T-cell (primary cell): ENCODE measurements at places on chromosomes 11 and 22. TPM values are rescaled to one million over a fixed set of nuclear protein-coding genes. Genes with fewer than 3 reads are reported as not detected.
A peak's percentile ranks its signal among the peaks of the same experiment; 100 is the strongest.

- H3K27me3 ChIP-seq: no peaks in the 10 kb centered on the region
- H3K4me1 ChIP-seq: peaks cover 56% of the 10 kb centered on the region
- peaks cover 3% of the 10 kb centered on the region for H3K36me3 ChIP-seq
- no peak for DNase-seq
- peak overlapping the region; percentile 18 for H3K27ac ChIP-seq
These were observed 31.7 kb upstream of the GRAMD4 start for GRCh38 chr22:46588279-46589140.

DNA sequence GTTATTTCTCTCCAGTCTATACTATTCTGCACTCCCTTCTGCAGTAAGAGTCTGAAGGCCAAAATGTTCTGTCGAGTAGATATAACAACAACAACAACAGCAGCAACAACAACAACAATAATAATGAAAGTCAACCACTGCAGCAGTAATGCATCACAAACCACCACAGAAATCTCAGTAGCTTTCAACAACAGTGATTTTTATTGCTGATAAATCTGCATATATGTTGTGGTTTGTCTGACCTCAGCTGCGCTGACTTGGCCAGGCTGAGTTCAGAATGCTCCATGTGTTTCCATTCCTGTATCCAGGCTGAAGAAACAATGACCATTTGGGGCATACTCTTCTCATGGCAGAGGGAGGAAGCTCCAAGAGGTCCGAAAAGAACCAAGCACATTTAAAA, 32.3 kb upstream of the CYP2R1 start:
- no peak overlapping the region for H3K27ac ChIP-seq
- H3K27me3 ChIP-seq: no peaks in the 10 kb centered on the region
- DNase-seq: no peak
- no peaks in the 10 kb centered on the region for H3K36me3 ChIP-seq
- H3K4me3 ChIP-seq: no peak overlapping the region

- no peaks in the 10 kb centered on the region for H3K27me3 ChIP-seq
- peaks cover 14% of the 10 kb centered on the region for H3K4me1 ChIP-seq
- no peak overlapping the region for H3K27ac ChIP-seq
- no peak for DNase-seq
- H3K36me3 ChIP-seq: no peaks in the 10 kb centered on the region
These were observed 59.9 kb upstream of the POU2AF1 start for GRCh38 chr11:111438846-111439520.

- H3K27ac ChIP-seq: no peak overlapping the region
- H3K27me3 ChIP-seq: no peaks in the 10 kb centered on the region
- no peak overlapping the region for H3K4me3 ChIP-seq
- no peak for DNase-seq
These were observed 21.6 kb downstream of the AAMDC start for GRCh38 chr11:77842441-77843121.

DNA sequence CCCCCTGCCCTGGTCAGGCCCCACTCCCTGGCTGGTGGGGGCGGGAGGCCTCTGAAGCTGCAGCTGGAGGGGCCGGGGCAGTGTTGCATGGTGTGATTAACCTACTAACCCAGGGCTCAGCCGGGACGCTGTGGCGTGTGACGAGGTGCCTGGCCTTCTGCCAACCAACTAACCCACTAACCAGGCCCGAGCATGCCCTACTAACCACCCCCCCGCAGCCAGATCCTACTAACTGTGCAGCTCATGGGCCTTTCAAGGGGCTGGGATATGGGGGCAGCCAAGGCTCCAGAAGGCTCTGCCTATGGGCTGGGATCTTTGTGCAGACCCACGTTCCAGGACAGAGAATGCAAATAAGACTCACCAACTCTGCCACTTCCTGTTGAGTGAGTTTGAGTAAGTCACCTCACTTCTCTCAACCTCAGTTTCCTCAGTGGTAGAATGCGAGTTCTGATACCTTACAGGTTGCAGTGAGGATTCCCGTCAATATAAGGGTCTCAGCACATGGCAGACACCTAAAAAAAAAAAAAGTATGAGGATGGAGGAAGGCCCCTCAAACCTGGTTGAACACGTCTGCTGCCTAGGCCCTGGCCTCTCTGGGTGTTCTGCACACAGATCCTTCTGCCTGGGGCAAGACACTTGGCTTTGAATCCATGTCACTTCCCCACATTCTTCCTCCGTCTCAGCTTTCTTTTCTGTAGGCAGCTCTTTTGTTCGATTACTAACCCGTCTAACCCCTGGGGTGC, 14.1 kb downstream of the MIAT start:
- H3K27ac ChIP-seq: peak overlapping the region; percentile 93
- H3K36me3 ChIP-seq: peaks cover 25% of the 10 kb centered on the region
- peak; percentile 68 for DNase-seq

DNA sequence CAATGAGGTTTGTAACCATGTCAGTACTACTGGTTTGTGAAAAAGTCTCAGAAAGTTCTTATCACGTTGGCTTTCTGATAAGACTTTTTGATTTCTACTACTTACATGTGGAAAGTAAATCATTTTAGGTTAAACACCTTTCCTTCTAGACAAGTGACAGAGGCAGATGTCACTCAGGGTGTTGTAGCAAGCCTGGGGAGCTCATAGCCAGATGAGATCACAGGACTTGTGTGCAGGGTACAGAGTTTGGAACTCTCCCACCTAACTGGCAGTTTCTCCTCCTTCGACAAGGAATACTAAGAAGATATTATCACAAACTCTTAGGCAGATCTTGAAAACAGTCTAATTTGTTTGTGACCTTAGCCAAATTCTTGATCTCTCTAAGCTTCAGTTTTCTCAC, 49.4 kb upstream of the PICALM start:
- H3K27me3 ChIP-seq: no peaks in the 10 kb centered on the region
- DNase-seq: no peak
- no peak overlapping the region for H3K27ac ChIP-seq

DNA sequence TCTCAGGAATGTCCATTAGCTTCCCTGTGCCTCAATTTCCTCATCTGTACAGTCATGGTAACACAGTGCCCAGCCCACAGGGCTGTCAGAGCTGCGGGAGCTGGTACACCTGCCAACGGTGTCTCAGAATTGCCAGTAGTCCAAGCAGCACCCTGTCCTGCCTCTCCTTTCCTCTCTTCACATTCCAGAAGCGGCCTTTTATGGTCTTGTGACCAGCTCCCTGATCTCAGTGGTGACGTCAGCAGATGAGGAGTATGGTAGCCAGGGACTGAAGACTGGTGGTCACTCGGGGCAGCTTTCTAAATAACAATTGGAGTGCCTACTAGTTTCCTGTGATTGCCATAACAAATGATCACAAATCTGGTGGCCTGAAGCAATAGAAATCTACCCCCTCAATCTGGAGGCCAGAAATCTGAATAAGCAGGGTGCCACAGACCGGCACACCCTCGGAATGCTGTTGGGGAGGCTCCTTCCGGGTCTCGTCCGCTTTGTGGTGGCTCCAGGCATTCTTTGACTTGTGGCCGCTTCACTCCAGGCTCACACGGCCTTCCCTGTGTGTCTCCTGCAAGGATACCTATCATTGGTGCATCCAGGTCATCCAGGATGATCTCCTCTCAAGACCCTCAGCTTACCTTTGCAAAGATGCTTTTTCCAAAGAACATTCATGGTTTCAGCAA, 2.1 kb downstream of the FADD start:
- peaks cover 45% of the 10 kb centered on the region for H3K36me3 ChIP-seq
- H3K27ac ChIP-seq: peak overlapping the region; percentile 7
- H3K27me3 ChIP-seq: no peaks in the 10 kb centered on the region
- DNase-seq: no peak

DNA sequence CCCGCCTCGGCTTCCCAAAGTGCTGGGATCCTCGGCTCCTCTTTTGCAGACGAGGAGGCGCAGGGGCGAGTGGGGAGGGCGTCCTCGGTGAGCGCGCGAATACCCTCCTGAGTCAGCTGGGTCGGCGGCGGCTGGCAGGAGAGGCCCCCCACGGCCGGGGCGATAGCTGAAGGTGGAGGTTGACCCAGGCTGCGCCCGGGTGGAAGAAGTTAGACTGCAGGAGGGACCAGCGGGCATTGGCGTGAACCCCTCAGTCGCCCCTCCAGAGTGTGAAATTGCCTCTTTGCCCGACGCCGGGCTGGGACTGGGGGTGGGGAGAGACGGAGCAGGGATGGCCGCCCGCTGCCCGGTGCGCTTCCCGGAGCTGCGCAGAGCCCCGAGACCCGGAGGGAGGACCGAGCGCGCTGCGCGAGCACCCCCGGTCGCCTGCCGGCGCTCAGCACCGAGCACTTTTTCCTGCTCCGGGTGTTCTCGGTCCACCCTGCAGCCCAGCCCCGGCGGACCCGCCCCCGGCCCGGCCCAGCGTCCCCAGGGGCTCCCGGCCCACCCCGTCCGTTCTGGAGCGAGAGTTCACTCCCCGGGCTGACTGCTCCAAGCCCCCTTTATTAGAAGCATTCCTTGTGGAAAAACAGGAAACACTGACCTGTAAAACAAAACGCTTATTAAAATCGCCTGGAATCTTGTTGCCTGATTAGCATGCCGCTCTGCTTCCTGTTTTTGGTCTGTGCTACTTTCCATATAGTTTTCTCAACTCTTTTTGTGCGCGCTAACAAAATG, 13.7 kb upstream of the CPT1A start:
- H3K4me1 ChIP-seq: peaks cover 13% of the 10 kb centered on the region
- no peak overlapping the region for H3K27ac ChIP-seq
- peak overlapping the region; percentile 36 for H3K4me3 ChIP-seq
- H3K36me3 ChIP-seq: no peaks in the 10 kb centered on the region

DNA sequence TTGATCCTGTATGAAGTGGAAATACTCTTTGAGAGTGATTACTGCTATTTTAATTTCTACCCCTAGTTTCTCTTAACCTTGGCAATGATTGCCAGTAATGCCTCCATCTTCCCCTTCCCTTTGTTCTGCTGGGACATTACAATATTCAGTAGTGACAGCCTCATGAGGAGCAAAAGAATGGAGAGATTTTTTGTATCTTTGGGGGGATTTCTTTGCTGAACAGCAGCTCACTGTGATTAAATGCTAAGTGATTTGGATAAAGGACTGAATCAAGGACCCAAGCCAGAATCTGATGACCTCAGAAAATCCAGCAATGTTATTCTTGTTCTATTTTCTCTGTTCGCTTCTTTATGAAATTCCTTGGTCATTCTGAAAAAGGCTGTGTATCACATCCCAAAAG, 7.0 kb upstream of the SLC1A2 start:
- no peak overlapping the region for H3K4me3 ChIP-seq
- H3K27me3 ChIP-seq: peaks cover 13% of the 10 kb centered on the region
- no peaks in the 10 kb centered on the region for H3K4me1 ChIP-seq
- no peaks in the 10 kb centered on the region for H3K36me3 ChIP-seq
- no peak for DNase-seq

GRCh38 chr11:129143335-129143734, 48.8 kb downstream of the ARHGAP32 start:
- no peaks in the 10 kb centered on the region for H3K36me3 ChIP-seq
- H3K27ac ChIP-seq: no peak overlapping the region
- no peaks in the 10 kb centered on the region for H3K27me3 ChIP-seq
- H3K4me3 ChIP-seq: no peak overlapping the region

DNA sequence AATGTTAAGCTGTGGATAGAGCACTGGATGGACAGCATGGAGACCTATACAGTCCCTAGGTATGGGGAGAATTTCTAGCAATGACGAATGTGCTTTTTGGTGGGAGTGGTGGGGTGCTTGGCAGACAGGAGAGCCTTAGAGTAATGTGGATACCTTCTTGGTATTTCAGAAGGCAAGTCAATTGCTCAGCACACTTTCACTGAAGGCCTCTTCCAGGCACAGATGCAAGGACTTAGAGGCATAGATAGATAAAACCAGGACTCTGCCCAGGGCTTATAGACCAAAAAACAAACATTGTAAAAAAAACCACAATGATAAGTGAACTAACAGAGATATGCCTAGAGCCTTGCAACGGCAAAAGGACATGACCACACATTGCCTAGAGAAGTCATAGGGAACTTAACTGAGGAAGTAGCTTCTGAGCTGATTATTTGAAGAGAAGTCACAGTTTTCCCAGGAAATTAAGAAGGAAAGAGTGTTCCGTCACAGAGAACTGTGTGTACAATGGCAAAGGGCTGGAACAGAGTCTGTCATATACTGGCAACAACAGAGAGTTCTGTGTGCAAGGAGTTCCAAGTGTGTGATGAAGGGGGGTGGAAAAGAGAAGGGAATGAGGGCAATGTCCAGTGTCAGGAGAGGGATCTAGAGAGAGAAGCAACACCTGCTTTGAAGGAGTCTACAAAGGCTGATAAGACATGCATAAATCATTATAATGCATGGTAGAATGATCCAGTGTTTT, 65.9 kb upstream of the PICALM start:
- DNase-seq: no peak
- H3K27ac ChIP-seq: no peak overlapping the region
- H3K36me3 ChIP-seq: no peaks in the 10 kb centered on the region
- H3K4me3 ChIP-seq: no peak overlapping the region
- peaks cover 15% of the 10 kb centered on the region for H3K4me1 ChIP-seq

GRCh38 chr22:44601725-44602124, 100.3 kb upstream of the PRR5 start:
- no peak overlapping the region for H3K4me3 ChIP-seq
- no peak for DNase-seq
- no peaks in the 10 kb centered on the region for H3K36me3 ChIP-seq
- no peak overlapping the region for H3K27ac ChIP-seq

- no peaks in the 10 kb centered on the region for H3K36me3 ChIP-seq
- H3K4me3 ChIP-seq: no peak overlapping the region
- no peak for DNase-seq
- H3K4me1 ChIP-seq: peaks cover 67% of the 10 kb centered on the region
- peak overlapping the region; percentile 78 for H3K27ac ChIP-seq
- H3K27me3 ChIP-seq: no peaks in the 10 kb centered on the region
These were observed 42.3 kb upstream of the ETS1 start for GRCh38 chr11:128629516-128630106.

- no peaks in the 10 kb centered on the region for H3K27me3 ChIP-seq
- H3K4me1 ChIP-seq: no peaks in the 10 kb centered on the region
- H3K36me3 ChIP-seq: no peaks in the 10 kb centered on the region
- no peak for DNase-seq
- no peak overlapping the region for H3K4me3 ChIP-seq
These were observed 157.0 kb downstream of the CCDC34 start for GRCh38 chr11:27205779-27206570.

DNA sequence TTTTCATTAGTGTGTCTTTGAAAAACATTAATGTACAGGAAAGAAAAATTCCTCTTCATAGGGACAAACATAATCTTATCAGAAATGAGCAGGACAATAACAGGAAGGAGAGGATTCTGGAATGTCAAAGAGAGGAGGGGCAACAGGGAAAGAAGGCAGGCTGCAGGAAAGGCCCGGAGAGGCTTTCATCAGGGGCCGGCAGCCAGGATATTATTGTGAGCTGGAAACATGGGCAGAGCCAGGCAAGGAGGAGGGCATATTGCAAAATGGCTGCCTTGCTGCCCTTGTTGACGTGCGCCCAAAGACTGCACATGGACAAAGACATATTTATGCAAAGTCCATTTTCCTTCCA, 433.7 kb downstream of the ETS1 start:
- DNase-seq: no peak
- no peak overlapping the region for H3K27ac ChIP-seq
- H3K36me3 ChIP-seq: no peaks in the 10 kb centered on the region

GRCh38 chr11:70113801-70114200, 35.7 kb downstream of the ANO1 start:
- H3K27me3 ChIP-seq: peaks cover 33% of the 10 kb centered on the region
- H3K4me3 ChIP-seq: no peak overlapping the region
- no peak overlapping the region for H3K27ac ChIP-seq
- no peaks in the 10 kb centered on the region for H3K4me1 ChIP-seq

GRCh38 chr22:41873391-41873790, 40.5 kb downstream of the SREBF2 start:
- DNase-seq: no peak
- peaks cover 5% of the 10 kb centered on the region for H3K4me1 ChIP-seq
- no peaks in the 10 kb centered on the region for H3K27me3 ChIP-seq
- peak overlapping the region; percentile 60 for H3K27ac ChIP-seq
- H3K4me3 ChIP-seq: no peak overlapping the region
- peaks cover 7% of the 10 kb centered on the region for H3K36me3 ChIP-seq

The BIK gene
- total RNA-seq: 2.6 TPM

The SCO2 gene
- total RNA-seq: 3.3 TPM

The PKNOX2 gene
- total RNA-seq: not detected

The MS4A4A gene
- total RNA-seq: not detected

The MMP3 gene
- total RNA-seq: not detected

The EWSR1 gene
- total RNA-seq: 290 TPM

The MAML2 gene
- 34.0 TPM for total RNA-seq

The DEUP1 gene
- not detected for total RNA-seq
